ENCODE measurements at places on chromosomes 1 and 21.

DNA sequence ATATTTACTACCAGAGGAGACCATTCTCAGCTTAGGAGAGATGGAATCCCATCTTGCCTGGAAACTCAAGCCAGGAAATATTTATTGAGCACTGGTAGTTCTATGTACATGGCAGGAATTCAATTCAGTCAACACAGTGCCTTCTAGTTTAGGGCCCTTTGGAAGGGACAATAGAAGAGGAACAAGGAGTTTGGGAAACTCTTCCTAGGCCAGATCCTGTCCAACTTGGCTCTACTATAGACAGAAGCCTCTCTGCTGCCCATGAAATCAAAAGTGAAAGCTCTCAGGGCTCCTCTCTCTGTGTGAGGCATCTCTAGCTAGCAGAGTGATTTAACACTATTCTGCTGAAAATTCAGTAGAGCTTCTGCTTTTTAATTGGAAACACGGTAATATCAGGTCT, 244.6 kb upstream of the MAP1LC3C start:
- DNase-seq: no peak

DNA sequence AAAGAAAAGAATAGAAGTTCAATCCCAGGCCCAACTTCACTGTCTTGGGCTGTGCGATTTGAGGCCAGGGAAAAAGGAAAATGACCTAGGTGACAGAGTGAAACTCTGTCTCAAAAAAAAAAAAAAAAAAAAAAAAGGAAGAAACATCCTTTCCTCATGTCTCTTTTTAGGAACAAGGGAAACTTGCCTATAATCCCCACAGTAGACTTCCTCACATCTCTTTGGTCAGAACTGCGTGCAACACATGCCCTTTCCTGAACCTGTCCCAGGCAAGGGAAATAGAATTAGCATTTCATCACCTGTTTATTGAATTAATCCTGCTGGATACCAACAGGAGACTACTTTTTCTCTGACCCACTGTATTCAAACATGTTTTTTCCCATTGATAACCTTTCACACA, 2.3 kb downstream of the DCST1 start:
- no peak for DNase-seq

- no peak for DNase-seq
These were observed 139.2 kb downstream of the CLIC6 start for GRCh38 chr21:34807881-34808568.

GRCh38 chr21:36202726-36203602, 46.3 kb downstream of the DOP1B start:
- no peak for DNase-seq

DNA sequence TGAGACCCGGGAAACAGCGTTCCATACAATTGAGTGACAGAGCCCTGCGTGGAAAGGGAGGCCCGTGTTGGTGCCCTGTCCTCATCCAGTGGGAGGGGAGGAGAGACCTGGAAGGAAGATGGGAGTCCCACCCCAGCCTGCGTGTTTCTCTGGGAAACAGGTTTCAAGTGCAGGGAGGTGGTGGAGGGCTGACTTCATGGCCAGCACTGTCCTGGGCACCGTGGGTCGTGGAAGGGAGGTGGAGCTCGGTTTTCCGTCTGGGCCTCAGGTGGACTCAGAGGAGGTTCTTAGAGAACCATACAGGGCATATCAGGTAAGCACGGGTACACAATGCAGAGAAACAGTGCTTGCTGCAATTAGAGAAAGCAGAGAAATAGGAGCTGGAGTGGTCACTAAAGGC, 222.6 kb downstream of the CAMTA1 start:
- no peak for DNase-seq

DNA sequence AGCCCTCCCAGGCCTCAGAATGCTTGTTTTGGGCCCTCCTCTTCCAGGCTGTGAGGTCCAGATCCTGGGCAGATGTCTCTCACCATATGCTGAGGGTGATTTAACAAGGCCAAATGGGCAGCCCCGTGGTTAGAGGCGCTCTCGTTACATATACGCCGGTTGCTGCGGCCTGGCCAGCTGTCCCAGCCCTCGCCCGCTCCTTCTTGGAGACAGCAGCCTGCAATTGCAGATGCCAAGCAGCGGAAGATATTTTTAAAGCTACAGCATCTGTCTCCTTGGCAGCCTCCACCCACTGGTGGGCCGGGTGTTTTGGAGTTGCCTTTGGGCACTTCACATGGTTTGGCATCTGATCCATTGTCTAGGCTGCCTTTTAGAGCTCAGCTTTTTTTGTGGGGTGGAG, 178.8 kb upstream of the NFIA start:
- no peak for DNase-seq

DNA sequence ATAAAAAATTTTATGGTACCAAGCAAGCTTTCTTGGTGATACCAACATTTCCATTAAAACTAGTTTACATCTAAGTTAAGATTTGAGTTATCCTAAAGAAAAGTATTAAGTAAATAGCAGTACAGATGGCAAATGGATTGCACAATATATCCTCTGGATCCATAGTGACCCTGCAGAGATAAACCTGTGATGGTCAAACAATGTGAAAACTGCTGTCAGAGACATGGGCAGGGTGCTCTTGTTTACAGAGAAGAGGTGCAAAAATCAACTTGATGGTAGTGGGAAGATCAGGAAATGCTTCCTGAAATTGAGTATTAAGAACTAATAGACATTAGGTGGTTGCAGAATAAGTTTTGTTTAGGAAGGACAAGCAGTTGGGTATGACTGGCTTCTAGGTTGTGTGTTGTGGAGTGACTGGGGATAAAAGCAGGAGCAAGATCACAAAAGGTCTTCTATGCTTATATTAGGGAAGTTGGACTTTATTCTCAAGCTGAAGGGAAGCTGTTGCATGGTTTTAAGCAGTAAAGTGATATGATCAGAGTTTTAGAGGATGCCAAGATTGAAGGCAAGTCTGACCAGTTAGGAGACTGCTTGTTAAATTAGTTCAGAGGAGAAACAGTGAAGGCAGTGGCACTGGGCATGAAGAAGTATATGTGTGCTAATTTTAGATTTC, 9.9 kb downstream of the TTC3 start:
- no peak for DNase-seq

- DNase-seq: no peak
These were observed 54.9 kb downstream of the UCK2 start for GRCh38 chr1:165882168-165882837.

- no peak for DNase-seq
These were observed 57.8 kb downstream of the KCNJ15 start for GRCh38 chr21:38314558-38314957.

GRCh38 chr1:36583980-36584782, 101.5 kb upstream of the CSF3R start:
- DNase-seq: no peak

DNA sequence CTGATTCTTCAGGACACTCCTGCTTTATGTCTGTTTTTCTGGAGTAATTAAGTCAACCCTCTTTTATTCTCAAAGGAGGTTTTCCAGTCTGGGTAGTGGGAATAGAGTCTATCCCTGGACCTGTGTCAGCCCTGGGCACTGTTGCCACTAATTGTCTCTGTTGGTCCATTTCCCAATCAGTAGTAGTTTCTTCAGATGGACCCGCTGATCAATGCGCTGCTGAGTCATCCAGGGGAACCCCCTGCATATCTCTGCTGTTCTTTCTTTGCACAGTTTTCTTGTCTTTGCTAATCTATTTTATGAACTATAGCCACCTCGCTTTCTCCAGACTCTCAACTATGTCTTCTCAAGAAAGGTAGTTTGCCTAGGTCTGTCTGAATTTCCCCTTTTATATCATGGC, 82.5 kb downstream of the TNNI3K start:
- no peak for DNase-seq

GRCh38 chr1:74502432-74502831, 10.0 kb downstream of the LRRC53 start:
- peak; percentile 56 for DNase-seq

DNA sequence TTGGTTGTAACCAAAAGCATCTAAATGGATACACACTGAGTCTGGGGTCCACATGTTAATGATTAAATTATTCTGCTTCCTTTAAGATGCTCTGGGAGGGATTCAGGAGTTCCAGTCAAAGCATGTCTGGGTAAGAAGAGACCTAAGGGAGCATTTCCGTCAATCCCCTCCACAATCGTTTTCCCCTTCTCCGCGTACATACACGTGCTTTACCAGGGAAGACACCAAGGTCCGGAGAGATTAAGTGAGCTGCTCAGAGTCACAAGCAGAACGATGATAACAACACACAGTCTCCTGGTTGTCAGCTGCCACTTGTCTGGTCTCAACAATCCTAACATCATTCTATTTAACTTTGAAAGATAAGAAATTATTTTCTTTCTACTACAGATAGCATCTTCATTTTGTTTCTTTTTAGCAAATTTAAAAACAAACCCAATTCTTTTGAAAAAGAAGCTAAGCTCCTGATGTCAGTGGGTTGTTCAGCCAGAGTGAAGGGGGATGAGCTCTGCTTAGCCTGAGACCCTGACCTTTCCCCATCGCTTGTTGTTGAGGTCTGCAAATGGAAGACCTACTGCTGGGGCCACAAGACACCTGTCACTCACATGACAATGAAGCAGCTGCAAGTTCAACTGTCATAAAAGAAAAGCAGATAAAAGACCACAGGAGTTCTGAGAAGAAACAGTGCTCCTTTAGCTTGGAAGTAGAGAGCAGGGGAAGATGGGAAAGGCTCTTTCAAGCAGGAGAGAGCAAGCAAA, 4.5 kb downstream of the PAFAH2 start:
- no peak for DNase-seq

DNA sequence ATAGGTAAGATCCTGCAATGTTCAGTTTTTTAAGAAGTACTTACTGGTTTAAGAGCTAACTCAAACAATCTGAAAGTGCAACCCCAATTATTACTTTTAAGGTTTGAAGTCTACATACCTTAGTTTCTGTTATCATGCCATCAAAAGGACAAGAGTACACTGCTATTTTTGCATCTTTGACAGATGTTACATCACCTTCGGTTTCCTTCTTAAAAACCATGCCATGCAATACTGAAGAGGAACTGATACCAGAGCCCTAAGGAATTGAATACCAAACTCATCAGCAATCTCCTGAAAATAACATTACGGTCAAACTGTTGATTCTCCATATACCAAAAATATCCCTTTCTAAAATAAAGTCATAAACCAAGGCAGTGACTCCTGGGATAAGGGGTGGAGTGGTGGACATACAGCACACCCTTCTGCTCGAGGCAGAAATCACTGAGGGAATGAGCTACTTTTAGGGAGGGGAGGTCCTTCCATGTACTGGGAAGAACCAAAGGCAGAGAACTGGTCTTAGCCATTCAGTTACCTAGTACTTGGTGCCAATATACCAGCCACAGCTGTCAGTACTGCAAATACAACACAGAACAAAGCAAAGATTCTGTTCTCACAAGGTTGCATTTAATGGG, 8.5 kb downstream of the CCT8 start:
- no peak for DNase-seq

GRCh38 chr1:182193908-182194550, 132.5 kb upstream of the ZNF648 start:
- DNase-seq: no peak

DNA sequence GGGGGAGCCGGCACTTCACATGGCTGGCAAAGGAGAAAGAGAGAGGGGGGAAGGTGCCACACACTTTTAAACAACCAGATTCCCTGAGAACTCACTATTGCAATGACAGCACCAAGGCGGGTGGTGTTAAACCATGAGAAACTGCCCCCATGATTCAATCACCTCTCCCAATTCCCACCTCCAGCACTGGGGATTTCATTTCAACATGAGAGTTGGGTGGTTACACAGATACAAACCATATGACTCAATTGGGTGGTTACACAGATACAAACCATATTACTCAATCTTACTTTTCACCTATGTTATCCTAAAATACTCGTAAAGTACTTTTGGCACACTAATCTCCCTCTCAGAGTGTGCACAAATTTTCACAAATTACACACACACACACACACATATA, 1097.5 kb upstream of the TMPRSS15 start:
- no peak for DNase-seq

GRCh38 chr1:25066256-25066655, 136.2 kb upstream of the RUNX3 start:
- DNase-seq: no peak

DNA sequence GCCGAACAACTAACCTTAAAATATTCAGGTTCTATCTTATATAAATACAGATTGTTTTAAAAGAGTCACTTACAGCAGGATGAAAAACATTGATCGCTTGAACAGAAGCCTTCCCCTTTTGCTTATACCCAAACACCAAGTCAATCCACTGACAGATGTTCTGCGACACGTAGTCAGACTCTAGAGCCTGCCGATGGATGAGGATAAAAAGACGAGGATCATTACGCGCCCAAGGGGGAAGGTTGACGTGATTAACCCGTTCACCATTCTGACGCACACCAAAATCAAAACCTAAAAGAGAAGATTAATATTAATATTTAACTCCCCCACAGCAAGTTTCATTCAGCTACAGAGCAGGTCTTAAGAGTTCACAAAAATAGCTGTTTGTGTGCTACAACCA, 59.4 kb upstream of the GNG4 start:
- DNase-seq: no peak

GRCh38 chr1:21439721-21440629, at the start of gene NBPF3:
Gene NBPF3 (plus strand): TSS chr1:21440137. CDS start chr1:21445087, 4,950 bp downstream.
- DNase-seq: peak; percentile 69

- DNase-seq: no peak
These were observed at the start of gene C1orf87 for GRCh38 chr1:60073605-60074278. Gene C1orf87 (minus strand): TSS chr1:60073770. CDS start chr1:60072643, 1,127 bp downstream.

DNA sequence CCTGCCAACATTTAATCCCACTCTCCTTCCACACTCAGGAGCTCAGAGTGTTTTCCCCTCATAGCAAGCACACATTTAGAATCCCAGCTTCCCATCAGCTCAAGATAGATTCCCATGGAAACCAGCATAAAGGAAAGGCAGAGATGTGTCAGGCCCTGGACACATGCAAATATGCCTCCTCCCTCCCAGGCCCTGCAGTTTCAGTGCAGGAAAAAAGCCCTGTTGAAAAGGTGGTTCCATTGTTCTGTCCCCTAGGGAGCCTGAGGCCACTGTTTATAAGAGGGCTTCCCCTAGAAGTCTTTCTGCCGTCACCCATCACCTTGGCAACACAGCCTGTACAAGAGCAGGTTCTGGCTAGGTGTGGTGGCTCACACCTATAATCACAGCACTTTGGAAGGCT, 3.6 kb downstream of the CACNA1S start:
- DNase-seq: no peak

Measured in right renal pelvis (tissue), 4 donors.